ENCODE measurements at places on chromosomes 13 and 19.
A peak's percentile ranks its signal among the peaks of the same experiment; 100 is the strongest.

GRCh38 chr13:74305876-74306275 is 171.7 kb upstream of the KLF12 start:
- no peak for DNase-seq

DNA sequence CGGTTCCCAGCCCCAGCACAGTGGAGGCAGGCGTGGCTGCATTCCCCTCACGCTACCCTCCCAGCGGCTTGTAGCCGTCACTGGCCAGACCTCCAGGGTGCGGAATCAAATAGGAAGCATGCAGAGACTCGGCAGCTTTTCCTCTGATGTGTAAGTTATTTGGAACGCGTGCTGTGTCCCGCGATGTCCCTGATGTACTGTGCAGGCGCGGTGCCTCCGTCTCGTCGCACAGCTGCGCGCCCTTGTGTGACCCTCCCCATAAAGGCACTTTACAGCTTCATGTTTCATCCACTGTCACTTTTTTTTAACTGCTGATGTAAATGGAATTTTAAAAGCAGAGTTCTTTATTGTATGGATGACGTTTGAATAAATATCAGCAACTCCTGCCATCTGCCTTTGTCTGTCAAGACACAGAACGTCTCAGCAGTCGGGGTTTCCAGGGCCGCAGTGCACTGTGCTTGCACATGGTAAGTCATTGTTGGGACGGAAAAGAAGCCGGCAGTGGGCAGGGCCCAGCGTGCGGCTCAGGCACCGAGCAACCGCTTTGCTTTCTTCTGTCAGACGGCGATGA is 7.3 kb upstream of the F7 start:
- no peak for DNase-seq

DNA sequence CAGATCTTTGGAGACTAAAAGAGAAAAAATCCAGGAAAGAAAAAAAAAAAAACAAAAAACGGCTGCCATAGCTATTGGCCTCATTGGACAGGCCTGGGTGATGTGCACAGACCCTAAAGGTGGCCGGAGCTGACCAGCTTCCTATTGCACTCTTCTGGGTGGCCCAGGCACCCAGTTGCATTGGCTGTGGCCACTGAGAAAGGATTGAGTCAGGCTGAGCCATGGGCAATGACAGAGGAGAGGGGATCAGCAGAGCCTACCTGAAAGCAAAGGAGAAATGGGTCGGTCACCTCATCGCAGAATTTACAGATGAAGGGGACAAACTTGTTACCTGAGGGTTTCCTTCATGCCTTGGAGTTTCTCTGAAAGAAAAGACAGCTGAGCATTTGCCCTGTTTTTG is 17.3 kb downstream of the HMGB1 start:
- DNase-seq: no peak

- no peak for DNase-seq
Observed at GRCh38 chr19:53621885-53622740, 9.7 kb upstream of the DPRX start.

GRCh38 chr13:61275736-61276135 is 139.9 kb downstream of the PCDH20 start:
- DNase-seq: no peak

DNA sequence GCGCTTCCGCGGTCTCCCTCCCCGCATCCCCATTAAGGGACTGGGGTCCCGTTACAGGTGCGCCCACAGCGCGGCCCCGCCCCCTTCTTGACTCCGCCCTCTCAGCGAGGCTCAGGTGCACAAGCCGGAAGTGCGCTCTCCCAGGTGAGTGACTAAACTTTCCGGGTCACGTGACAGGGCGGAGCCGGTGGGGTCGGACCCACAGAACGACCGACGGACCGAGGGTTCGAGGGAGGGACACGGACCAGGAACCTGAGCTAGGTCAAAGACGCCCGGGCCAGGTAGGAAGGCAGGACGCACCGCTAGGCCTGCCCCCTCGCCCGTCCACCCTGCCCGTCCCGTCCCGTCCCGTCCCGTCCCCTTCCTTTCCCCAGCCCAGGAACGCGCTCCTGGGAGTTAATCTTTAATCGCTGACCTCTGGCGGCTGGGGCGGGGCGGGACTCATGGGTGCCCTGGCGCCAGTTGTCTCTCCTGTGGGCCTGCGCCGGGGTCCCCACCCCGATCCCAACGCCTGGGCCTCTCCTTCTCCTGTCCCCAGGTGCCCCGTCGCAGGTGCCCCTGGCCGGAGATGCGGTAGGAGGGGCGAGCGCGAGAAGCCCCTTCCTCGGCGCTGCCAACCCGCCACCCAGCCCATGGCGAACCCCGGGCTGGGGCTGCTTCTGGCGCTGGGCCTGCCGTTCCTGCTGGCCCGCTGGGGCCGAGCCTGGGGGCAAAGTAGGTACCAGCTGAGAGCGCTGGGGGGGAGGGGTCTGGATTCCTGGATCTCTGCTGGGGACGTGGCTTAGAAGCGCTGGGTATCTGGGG is at the start of gene CRB3:
Gene CRB3, plus strand, starts transcription at position 202 of the 804 bp plus-strand sequence. Its CDS starts 431 bp downstream, at position 633.
- DNase-seq: peak; percentile 64

GRCh38 chr19:32416749-32417456 is 11.3 kb downstream of the DPY19L3 start:
- no peak for DNase-seq

- no peak for DNase-seq
Observed at GRCh38 chr13:51802631-51803418, 1.1 kb downstream of the DHRS12 start.

- DNase-seq: no peak
Observed at GRCh38 chr19:17575871-17576757, 20.7 kb downstream of the COLGALT1 start.

Data from ecto neural progenitor cell (in vitro differentiated cells).